ENCODE measurements at places on chromosomes 2 and 18. TPM values are rescaled to one million over a fixed set of nuclear protein-coding genes. Genes with fewer than 3 reads are reported as not detected.

Gene POTEI
- not detected for total RNA-seq

Gene PRPF40A
- total RNA-seq = 73.5 TPM

Gene LYG2
- not detected for total RNA-seq

Gene STON1
- 0.38 TPM for total RNA-seq

Gene UGT1A8
- 0.07 TPM for total RNA-seq

Gene ZDBF2
- 0.64 TPM for total RNA-seq

Gene LINC00305
- not detected for total RNA-seq

Gene FNDC4
- 4.0 TPM for total RNA-seq

Gene GREB1L
- 1.8 TPM for total RNA-seq

Gene CFAP65
- total RNA-seq = 0.21 TPM

Gene FAHD2B
- 11.8 TPM for total RNA-seq

Gene TLX2
- total RNA-seq = 0.36 TPM

Gene UGT1A5
- not detected for total RNA-seq

Gene BCL2L11
- total RNA-seq = 6.4 TPM

Gene CXCR1
- not detected for total RNA-seq

Gene IKZF2
- total RNA-seq = 0.13 TPM

Gene EFHD1
- total RNA-seq = 3.6 TPM

Gene FABP1
- total RNA-seq = not detected

Gene IL1F10
- total RNA-seq = not detected

Gene SERPINB7
- 2.0 TPM for total RNA-seq

Gene ASTL
- total RNA-seq = not detected

Gene TACR1
- total RNA-seq = 0.23 TPM

Gene MTIF2
- 38.1 TPM for total RNA-seq

Gene DIPK1C
- total RNA-seq = not detected

Gene SFTPB
- total RNA-seq = 0.15 TPM

Gene LCT
- total RNA-seq = 0.03 TPM

Gene ARHGEF33
- total RNA-seq = not detected

Gene ACSL3
- total RNA-seq = 119 TPM

Gene CHST9
- total RNA-seq = not detected
